ENCODE measurements at places on chromosomes 4 and X.

DNA sequence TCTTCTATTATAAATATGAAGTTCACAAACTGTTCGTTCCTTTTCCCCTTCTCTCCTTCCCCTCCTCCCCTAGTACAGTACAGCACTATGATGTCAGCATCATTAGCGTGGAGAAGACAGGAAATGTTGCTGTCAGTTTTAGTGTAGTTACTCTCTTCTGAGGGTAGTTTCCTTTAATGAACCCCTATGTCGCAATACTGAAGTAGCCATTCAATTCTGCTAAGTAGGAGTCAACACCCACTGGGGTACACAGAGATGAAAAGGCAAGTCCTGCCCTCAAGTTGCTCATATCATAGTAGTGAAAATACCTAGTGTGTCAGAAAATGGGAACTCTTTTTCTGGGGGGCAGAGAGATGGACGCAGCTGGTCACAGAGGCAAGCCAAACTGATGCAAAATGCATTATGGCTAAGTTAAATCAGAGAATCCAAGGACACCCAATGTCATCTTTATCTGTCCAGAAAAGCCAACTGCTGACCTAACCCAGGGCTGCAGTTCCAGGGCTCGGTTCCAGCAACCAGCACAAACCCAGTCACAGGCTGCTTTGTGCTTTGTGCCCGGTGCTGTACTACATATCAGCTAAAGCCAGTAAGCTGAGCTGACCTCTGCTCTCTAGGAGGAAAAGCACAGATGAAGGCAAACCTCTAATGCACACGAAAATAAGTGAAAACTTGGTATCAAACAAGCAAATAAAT lies 31.5 kb downstream of the GRIA3 start:
- no peak for DNase-seq

GRCh38 chr4:187000281-187000680 lies 276.6 kb upstream of the FAT1 start:
- DNase-seq: no peak

DNA sequence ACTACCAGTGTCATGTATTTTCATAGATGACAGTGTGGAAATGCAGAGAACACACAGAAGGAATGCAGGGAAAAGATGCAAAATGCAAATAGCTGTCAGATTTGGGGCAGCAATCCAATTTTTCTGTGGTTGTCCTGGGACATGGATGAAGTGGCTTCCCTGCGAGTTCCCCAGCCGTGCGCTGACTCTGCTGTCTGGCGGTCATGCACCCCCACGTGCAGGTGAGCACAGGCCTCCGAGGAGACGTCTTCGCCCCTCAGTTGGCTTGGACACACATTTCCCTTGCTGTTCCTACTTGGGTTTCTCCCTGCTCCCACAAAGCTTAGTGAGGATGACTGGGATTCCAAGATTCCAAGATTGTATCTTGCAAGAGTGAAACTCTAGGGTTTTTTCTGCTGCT lies 24.4 kb downstream of the BLOC1S4 start:
- peak; percentile 6 for DNase-seq

- no peak for DNase-seq
These were observed 27.9 kb upstream of the KIAA1210 start for GRCh38 chrX:119155416-119156035.

DNA sequence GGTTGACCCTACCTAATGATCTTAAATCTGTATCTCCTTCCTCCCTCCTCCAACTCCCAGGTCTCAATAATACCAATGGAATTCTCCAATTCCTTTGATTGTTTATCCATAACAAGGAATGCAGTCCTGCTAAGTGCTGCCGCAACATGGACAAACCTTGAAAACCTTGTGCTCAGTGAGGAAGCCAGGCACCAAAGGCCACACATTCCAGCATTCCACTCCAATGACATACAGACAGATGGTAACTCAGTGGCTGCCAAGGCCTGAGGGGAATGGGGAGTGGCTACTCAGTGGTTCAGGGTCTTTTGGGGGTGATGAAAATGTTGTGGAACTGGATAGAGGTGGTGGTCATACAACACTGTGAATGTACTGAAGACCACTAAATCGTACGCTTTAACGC lies 10.4 kb downstream of the HAUS7 start:
- DNase-seq: no peak

- no peak for DNase-seq
These were observed 199.0 kb upstream of the NUDT6 start for GRCh38 chr4:123121241-123121907.

GRCh38 chrX:9510366-9510765 lies 45.5 kb downstream of the TBL1X start:
- DNase-seq: no peak

DNA sequence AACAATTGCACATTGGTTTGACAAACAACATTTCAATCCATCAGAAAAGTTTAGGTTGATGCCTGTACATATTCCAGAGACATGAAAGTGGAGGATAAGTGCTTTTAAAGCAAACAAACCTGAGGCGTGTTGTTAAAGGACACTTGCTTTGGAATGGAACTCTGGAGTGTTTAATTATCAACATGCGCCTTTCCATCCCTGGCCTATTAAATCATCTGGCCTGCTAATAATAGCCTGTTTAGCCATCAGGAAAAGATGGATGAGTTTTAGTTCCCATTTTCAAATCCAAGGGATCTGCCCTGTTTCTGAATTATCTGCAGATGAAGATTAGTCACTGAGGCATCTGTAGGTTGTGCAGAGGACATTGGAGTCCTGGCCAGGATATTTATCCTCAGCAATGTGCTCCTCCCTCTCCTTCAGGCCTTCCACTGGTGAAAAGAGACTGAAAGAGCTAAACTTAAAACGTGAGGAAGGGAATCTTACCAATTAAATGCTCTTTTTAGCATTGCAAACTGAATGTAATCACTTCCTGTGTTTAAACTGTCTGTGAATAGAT lies 388.9 kb downstream of the PPARGC1A start:
- no peak for DNase-seq

- no peak for DNase-seq
These were observed 509.7 kb downstream of the SMARCA1 start for GRCh38 chrX:129013574-129013973.

DNA sequence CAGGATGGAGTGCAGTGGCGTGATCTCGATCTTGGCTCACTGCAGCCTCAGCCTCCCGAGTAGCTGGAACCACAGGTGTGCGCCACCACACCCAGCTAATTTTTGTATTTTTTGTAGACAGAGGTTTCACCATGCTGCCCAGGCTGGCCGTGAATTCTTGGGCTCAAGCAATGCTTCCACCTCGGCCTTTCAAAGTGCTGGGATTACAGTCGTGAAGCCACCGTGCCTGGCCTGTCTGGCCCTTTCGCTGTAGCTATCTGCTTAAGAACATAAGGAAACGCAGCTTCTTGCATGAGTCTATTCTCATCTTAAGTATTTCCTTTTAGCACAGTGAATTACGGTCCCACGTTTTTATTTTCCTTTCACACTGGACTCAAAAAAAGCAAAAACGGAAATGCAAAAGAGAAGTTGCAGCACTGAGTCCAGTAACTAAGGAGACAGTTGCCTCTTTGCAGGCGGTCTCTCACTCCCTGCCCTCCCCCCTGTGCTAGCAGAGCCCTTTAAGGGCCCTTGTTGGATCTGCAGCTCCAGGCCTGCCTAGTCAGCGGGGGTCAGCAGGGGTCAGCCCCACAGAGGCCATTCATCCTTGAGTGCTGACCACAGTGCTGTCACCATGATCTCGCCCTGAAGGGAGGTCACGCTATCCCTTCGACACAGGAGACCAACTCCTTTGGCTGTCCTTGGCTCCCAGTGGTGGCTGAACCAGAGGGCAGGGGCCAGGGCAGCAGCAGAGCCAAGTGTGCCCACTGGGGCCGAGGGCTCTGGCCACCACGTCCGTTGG lies 21.8 kb upstream of the TBC1D14 start:
- DNase-seq: peak; percentile 30

- DNase-seq: no peak
These were observed 8.2 kb upstream of the PWWP3B start for GRCh38 chrX:106159861-106160282.

DNA sequence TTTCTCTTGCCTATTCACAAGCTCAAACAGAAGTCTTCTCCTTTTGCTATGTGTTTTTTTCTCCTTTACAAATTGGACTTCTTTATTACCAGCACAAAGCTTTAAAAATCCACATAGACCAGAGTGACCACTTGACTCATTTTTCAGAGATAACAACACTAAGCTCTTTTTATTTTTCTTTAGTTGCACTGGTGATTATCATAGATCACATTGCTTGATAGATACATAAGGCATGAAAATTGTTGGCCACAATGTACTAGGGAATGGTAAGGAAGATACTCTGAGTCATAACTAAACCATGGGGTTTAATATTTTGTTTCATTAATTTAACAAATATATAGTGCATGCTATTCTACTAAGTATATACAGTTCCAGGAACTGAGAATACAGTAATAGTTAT lies 159.0 kb downstream of the GASK1B start:
- no peak for DNase-seq

DNA sequence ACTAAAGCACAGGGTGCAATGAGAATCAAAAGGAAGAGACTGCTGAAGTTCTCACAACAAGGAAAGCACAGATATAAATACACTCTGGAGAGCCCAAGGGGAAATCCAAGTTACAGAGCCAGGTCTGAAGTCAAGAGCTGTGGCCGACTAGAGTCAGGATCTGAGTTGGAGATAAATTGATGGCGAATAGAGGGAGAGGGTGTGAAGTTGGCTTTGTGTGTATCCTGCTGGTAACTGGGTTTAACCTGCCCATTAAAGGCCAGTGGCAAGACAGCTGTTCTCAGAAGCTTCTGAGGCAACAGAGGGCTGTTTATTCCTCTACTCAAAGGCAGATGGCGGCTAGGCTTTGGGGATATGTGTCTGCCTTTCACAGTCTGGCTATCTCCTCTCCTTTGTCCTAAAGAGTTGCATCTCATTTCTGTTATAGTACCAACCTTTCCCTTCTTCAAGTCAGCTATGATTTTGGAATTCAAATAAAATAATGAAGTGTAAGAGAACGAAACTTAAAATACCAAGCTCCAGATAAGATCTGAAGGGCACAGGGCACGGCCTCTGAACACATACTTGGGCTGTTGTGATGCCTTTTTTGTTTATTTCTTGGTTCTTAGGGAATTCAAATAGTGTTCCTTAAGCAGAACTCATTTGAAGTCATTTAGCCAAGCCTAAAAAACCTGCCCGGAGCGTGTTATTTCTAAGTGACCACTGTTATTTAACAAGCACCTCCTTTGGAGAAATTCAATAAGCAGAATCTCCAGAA lies 142.1 kb downstream of the APBB2 start:
- no peak for DNase-seq

- DNase-seq: peak; percentile 51
These were observed 51.4 kb upstream of the SOD3 start for GRCh38 chr4:24743927-24744326.

DNA sequence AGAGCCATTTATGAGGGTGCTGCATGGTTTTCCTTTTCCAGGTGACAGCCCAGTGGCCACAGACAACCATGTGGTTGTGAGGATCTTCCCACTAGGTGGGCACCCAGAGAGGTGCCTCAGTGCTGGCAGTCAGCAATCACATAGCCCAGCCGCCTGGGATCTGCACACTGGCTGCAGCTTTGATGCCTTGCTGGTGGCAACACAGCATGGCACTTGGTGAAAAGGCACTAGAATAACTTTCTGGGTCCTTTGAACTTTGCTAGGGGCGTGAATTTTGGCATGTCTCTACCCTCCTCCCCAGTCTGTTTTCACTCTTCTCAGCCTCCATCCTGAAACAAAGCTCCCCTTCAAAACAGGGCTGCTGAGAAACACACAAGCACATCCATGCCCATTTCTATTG lies 108.8 kb upstream of the RPL34 start:
- DNase-seq: no peak

DNA sequence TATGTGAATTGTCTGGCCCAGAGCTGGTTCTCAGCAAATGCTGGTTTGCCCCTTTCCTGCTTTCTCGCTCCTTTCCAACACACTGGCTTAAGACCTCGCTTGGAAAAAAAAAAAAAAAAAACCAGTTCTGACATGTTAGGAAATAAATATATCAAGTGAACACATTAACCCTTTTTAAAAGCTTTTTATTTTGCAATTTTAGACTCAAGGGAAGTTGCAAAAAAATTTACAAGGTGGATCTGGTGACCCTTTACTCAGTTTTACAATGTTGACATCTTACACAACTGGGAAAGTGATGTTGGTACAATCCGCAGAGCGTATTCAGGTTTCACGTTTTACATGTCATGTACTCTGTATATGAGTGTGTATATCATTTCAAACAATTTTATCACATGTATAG lies 100.1 kb downstream of the RTL5 start:
- no peak for DNase-seq

- no peak for DNase-seq
These were observed 203.4 kb downstream of the SLC39A8 start for GRCh38 chr4:102141842-102142241.

GRCh38 chrX:21963731-21964405 lies 23.4 kb downstream of the SMS start:
- no peak for DNase-seq

Measured in H7 (cell line).